ENCODE measurements at places on chromosomes 12 and 14.

DNA sequence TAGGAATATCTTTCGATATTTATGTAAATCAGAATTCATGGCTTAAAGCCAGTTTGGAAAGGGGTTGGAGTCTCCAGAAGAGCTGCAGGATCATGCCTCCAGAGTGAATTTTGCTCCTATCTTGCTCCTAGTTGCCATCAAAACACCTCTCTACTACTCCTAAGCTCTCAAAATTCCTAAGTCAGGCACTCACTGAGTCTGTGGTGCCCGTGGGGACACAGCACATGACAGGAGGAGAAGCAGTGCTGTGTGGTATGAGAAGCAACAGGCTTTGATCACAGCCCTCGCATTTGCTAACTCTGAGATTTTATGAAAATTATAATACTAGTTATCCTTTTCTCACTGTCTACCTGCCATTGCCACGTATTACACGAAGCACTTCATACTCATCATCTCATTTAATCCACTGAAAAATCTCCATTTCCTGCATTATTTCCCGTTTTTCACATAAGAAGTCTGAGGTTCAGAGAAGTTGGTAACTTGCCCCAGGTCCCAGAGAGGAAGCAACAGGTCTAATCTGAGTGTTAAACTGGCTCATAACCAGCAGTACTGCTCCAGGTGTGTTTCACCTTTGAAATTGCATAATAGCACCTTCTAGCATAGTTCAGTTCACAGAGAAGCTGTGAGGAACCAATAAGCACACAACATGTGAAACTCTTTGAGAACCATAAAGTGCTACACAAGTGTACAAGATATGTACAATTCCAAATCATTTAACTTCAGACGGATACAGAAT lies 33.1 kb upstream of the SLC35F4 start:
- DNase-seq: no peak

- no peak for DNase-seq
These were observed 34.9 kb downstream of the SYNE3 start for GRCh38 chr14:95481391-95482022.

DNA sequence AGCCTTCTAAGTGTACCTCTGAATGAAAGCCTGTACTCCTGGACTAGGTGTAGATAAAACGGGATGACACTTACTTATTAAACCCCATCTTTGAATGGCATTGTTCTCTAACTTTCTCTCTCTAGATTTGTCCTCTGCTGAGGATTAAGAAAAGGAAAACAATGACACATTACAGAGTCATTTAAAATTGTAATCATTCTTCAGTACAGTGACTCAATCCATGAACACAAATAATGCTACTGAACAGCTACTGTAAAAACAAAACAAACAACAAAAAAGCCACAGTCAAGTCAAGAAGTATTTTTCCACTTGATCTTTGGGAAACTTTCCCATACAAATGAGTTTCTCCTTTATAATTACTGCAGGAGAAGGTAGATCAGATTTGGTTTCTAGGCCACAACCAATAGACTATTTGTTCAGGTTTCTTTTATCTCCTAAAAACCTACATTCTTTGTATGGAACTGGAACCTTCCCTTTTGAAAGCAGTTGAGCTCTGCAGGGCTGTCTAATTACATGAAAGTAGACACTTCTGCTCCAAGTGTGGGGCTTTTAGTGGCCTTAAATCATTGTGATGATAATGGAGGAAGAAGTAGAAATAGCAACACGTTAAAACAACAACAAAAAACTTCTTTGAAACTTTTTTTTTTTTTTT lies 219.1 kb downstream of the ESR2 start:
- no peak for DNase-seq

- DNase-seq: no peak
These were observed 95.3 kb downstream of the BCAT1 start for GRCh38 chr12:24853588-24853987.

GRCh38 chr12:14771651-14772137 lies 31.6 kb downstream of the WBP11 start:
- no peak for DNase-seq

- DNase-seq: no peak
These were observed 414 bp upstream of the CDK17 start for GRCh38 chr12:96400631-96401075.

GRCh38 chr12:47366157-47366556 lies 286.4 kb upstream of the AMIGO2 start:
- no peak for DNase-seq

GRCh38 chr12:25699454-25699853 lies 146.4 kb upstream of the LMNTD1 start:
- DNase-seq: no peak

GRCh38 chr14:75234173-75235115 lies 44.2 kb upstream of the FOS start:
- peak; percentile 67 for DNase-seq

DNA sequence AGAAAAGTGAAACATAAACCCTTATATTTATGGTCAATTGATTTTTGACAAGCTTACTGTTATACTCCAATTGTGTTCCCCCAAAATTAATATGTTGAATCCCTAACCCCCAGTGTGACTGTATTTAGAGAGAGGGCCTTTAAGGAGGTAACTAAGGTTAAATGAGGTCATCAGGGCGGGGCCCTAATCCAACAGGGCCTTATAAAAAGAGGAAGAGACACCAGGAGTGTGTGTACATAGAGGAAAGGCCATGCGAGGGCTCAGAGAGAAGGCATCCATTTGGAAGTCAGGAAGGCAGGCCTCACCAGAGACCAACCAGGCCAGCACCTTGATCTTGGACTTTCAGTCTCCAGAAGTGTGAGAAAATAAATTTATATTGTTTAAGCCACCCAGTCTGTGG lies 6.5 kb upstream of the VTI1B start:
- DNase-seq: no peak

DNA sequence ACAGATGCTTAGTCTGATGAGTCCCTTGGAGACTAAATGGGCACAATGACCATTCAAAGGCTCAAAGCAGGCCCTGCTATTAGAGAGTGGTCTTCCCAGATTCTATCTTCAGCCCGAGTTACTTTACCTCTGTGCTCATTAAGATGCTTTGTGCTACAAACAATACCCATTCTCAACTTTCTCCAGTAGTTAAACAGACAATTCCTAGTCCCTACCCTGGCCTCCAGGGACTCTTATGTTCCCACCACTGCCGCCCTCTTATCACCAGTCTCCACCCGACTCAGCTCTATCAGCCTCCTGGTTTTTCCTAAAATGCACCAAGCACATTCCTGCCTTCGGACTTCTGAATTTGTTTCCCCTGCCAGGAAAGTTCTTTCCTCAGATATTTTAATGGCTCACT lies 25.6 kb upstream of the GPHB5 start:
- DNase-seq: no peak

- DNase-seq: no peak
These were observed 76.1 kb downstream of the SAMD4A start for GRCh38 chr14:54642801-54643695.

- DNase-seq: no peak
These were observed 7.9 kb downstream of the EIF2B2 start for GRCh38 chr14:75010472-75011093.

GRCh38 chr12:51809193-51809592 lies 39.3 kb downstream of the FIGNL2 start:
- DNase-seq: no peak

- peak; percentile 35 for DNase-seq
These were observed 9.3 kb downstream of the ITGA7 start for GRCh38 chr12:55698241-55698955.
